ENCODE measurements at places on chromosomes 6 and 20.
A peak's percentile ranks its signal among the peaks of the same experiment; 100 is the strongest.

DNA sequence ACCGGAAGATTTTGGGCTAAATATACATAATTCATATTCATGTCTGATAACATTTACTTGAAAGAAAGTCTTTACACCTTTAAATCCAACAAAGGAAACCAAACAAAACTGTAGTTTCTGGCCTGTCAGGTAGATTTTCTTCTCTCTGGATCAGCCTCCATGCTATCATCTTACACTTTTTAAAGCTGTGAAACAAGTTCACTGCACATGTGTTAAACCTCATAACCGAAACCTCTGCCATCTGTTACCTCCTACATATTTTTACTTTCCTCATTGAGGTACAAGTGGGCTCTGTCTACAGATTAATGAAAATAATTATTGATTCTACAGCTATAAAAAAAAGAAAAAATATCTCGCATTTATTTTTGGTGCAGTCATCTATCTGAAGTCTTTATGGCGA, 149.9 kb downstream of the RALGAPA2 start:
- DNase-seq = no peak

DNA sequence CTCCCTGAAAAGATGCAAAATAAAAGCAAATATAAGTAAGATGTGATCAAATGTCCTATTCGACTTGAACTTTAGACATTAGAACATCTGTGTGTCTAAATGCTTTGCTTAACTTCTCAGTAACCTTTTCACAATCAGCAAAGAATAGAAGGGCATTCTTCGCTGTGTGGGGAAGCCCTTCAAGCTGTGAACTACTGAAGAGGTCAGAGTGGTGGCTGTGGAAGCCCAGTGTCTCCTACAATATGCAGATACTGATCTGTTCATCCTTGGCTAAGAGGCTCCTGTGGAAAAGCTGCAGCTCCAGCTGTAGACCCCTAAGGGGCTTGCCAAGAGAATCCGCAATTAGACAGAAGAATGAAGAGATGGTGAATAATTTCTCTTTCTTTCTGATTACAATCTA, 400.3 kb upstream of the SASH1 start:
- DNase-seq = no peak

DNA sequence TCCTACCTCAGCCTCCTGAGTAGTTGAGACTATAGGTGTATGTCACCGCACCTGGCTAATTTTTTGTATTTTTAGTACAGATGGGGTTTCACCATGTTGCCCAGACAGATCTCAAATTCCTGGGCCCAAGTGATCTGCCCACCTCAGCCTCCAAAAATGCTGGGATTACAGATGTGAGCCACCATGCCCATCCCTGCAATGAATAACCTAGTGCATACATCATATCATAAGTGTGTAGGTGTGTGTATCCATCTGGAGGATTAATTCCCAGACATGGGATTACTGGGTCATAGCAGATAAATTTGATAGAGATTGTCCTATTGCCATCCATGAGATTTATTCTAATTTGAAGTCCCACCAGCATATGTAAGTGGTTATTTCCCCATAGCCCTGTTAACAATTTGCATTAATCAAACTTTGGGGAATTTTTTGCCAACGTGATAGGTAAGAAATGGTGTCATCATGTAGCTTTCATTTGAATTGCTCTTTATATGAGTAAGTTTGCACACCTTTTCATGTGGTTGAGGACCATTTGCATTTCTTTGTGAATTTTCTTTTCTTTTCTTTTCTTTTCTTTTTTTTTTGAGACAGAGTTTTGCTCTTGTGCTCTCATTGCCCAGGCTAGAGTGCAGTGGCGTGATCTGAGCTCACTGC, 29.9 kb upstream of the BACH2 start:
- DNase-seq = no peak

DNA sequence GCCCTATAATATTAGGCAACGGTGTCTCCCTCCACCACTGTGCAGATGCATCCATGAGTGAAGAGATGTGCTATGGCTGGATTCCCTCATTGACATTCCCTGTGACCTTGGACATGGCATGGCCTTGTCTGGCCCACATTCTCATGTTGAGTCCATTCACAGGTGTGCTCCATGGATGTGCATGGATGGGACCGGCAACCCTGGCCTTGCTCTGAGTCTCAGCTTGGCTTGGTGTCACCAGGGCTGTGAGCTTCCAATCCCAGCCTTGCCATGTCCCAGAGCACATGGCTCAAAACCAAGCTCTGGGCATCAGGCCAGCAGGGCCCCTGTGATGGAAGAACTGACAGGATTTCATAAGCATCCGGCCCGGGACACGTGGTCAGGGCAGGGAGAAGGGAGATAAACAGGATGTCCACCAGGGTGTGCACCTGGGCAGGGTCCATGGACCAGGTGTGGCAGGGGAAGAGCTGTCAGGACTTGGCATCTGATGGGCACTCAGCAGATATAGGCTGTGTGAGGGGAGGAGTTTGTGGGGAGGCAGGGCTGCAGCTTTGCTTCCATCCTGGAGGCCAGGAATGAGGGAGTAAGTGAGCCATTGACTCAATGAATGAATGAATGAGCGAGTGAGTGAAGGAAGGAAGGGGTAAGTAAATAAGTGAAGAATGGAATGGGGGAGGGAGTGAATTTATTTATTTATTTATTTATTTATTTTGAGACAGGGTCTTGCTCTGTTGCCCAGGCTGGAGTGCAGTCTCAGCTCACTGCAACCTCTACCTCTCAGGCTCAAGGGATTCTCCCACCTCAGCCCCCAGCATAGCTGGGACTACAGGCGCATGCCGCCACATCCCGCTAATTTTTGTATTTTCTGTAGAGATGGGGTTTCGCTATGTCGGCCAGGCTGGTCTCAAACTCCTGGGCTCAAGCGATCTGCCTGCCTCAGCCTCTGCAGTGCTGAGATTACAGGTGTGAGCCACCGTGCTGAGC, 15.7 kb downstream of the NRSN2 start:
- peak; percentile 74 for DNase-seq

DNA sequence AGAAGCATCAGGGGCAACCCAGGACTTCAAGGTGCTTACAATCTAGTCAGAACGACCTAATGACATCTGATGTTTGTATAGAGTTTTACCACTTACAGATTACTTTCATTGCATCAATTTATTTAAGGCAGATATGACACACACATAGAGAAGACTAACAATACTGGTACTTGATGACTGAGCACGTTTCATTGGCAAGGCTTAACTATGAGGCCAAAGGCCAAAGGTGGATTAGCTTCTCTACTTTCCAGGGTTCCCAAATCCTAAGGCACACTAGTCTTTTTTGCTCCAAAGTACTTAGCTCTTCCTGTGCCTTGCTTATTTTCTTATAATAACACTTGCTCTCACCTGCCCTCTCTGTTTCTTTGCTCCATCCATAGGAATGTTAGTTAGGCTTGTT, 406.2 kb downstream of the ZFAND3 start:
- no peak for DNase-seq

- DNase-seq = no peak
Observed at GRCh38 chr6:134495890-134496248, 178.0 kb upstream of the SGK1 start.

GRCh38 chr6:36217946-36218345, 21.4 kb downstream of the BRPF3 start:
- no peak for DNase-seq

DNA sequence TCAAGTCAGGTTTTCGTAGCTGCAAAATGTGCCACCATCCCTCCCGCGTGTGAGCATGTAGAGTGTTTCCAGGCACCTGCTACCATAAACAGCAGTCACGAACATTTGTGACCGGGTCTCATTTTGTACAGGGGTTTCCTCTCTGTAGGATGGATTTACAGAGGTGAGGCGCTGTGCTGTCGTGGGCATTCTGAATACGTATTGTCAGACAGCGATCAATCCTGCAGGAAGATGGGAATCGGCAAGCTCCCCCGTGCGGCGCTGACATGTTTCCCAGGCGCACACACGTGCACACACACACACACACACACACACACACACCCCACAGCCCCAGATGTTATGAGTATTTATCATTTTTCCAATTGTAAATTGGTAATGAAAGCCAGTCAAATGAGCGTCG, 15.8 kb downstream of the ANKRD60 start:
- DNase-seq = peak; percentile 49

GRCh38 chr6:160132776-160133338, 11.2 kb downstream of the SLC22A1 start:
- no peak for DNase-seq

- no peak for DNase-seq
Observed at GRCh38 chr6:24864343-24864742, 65.6 kb upstream of the ARMH2 start.

DNA sequence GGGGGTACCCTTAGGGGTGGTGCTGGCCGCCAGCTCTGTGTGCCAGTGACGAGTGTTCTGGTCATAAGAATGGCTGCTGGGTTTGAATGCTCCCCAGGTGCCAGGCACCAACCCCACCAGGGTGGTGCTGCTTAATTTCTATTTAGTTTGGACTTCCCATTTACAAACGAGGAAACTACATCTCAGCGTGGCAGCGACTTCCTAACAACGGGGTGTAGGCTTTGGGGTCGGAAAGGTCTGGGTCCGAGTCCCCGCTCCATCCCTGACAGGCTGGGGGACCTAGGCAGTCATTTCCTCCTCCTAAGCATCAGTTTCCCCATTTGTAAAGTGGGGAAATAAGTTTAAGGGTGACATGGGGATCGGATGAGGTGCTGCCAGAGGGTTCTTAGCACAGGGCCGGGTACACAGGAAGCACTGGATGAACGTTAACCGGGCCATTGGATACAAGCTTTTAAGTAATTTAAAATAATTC, 30.3 kb downstream of the CEBPB start:
- DNase-seq = no peak

- DNase-seq = peak; percentile 93
Observed at GRCh38 chr20:48682529-48683363, 145.1 kb downstream of the PREX1 start.

- no peak for DNase-seq
Observed at GRCh38 chr6:74050921-74051320, 354.9 kb downstream of the CD109 start.

DNA sequence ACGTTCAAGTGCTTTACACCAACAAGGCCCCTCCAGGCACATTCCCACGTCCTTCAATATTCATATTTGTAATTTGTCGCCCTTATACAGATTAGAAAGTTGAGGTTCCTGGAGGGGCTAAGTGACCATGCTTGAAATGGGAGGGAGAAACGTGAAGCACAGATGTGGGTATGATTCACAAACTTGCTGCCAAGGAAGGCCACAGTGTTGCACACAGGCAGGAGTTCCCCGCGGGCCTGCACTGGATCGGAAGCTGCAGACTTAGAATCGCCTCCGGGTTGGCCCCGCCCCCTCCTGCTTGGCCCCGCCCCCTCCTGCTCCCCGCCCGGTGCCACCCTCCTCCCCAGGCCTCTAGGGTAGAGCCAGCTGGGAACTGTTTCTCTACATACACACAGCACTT, 58.2 kb upstream of the QKI start:
- DNase-seq = peak; percentile 59

DNA sequence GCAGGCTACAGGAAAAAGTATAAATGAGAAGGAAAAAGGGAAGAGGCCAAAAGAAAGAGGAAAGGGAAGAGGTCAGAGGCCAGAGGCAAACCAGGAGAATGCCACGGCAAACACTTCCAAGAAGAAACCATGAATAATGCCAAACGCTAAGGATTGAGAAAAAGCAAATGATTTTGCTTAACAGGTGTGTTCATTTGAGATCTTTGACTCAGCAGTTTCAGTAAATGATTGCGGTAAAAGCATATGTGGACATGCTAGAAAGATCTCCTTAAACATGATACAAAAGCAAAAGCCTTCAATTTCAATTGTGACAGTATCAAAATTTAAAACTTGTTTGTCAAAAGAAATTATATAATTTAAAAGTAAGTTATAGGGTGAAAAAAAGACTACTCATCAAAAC, 70.6 kb downstream of the UBE3D start:
- no peak for DNase-seq

DNA sequence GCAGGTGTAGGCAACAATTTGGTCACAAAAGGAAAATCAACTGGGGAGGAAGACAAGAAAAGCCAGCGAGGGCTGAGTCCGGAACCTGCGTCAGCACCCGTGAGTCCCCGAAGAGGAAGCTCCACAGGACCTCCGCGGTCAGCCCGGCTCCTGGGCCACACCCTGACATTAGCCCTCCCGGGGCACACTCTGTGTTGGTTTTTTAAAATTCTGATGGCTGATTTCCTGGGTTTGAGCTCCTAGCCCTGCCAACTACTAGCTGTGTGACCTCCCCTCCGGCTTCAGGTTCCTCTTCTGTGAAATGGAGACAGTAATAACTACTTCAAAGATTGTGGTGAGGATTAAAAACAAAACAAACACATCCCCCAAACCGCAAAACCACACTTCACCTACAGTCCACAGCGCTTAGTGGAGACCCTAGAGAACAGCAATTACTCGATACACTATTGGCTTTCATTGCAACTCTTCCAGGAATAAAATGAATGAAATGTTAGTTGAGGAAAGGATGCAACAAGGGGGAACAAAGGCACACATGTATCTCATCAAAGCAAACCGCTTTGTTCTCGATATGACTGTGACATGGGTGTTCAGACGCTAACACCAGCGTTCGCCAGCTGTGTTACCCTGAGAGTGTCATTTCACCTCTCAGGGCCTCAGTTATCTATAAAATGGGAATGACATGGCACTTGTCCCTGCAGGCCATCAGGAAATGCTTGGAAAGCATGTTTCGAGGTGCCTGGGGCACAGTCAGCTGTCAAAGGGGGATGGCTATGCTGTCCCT, 985 bp downstream of the ZBP1 start:
- DNase-seq = no peak

GRCh38 chr6:149830731-149831307, 33.3 kb downstream of the LRP11 start:
- no peak for DNase-seq

DNA sequence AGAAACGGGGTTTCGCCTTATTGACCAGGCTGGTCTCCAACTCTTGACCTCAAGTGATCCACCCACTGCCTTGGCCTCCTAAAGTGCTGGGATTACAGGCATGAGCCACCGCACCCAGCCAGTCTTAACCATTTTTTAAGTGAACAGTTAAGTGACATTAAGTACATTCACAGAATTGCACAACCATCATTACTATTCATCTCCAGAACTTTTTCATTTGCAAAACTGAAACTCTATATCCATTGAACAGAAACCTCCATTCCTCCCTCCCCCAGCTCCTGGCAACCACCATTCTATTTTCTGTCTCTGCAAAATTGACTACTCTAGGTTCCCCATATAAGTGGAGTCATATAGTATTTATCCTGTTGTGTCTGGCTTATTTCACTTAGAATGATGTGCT, 59.7 kb downstream of the PLCB4 start:
- no peak for DNase-seq

- DNase-seq = no peak
Observed at GRCh38 chr6:118780668-118781067, 113.3 kb upstream of the ASF1A start.

- DNase-seq = no peak
Observed at GRCh38 chr6:167661552-167662044, 165.1 kb upstream of the AFDN start.

GRCh38 chr6:118630923-118631322, 20.5 kb downstream of the CEP85L start:
- no peak for DNase-seq

GRCh38 chr6:3136292-3137011, 17.9 kb downstream of the BPHL start:
- DNase-seq = no peak
